ENCODE measurements at places on chromosomes 13 and 19.

DNA sequence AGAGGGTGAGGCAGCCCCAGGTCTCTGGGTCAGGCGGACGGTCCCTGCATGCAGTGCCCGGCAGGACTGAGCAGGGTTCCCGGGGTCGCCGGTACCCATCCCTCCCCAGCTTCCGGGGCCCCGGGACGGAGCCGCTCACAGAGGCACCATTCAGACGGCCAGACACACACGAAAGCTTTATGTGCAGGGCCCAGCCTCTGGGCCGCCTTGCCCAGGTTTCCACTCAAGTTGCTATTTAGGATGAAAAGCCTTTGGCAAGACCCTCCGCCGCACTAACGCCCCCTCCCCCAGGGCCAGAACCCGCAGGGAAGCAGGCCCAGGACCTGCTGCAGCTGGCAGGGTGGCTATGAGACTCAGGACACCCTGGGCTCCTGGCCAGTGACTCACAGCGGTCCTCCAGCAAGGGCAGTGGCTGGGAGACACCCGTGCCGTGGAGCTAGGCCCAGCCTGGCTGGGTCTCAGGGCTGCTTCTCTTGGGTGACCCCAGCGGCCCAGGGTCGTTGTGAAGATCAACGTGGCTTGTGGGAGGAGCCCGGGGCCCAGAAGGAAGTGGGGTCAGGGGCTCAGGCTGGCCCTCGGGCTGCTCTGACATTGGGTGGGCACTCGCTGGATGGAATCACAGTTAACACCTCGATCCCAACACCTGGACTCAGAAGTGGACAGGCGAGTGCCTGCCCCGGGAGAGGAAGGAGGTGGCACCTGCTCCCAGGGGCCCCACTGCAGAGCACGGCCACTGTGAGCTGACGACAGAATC, 4.8 kb downstream of the C19orf25 start:
- no peak for DNase-seq

DNA sequence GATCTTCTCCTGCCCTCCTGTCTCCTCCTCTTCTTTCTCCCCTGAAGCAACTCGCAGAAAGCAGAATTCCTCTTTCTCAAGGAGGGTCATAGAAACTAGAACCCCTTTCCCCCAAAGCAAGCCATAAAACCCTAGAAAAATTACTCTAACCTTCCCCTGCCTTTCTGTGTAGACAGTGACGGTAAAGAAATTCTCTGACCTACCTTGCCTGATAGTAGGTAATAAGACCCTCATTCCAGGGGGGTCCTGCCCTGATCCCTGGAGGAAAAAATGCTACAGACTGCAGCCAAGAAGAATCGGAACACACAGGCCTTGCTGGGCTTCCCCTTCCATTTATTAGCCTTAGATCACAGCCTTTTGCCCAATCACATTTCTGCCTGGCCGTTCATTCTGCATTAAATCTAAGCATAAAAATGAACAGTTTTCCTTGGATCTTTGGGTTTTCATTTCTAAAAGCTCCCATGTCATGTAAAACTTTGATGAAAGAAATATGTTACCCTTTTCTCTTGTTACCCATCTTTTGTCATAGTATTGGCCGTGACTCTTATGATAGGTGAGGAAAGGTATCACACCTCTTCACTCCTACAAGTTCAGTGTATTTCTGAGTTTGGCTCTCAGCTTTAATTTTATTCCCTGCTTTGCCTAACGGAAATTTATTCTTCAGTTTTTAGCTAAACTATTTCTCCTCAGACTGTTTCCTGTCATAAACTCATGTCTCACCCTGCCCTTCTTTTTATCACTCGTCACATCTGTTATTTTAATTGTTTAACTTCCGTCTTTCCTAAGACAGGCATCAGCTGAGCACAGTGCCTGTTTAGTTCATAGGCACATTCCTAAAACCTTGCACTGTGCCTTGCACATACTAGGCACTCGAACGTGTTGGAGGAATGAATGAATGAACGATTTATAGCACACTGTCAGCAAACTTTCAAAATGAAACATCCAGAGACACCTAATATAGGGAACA, 20.4 kb upstream of the CPB2 start:
- no peak for DNase-seq

DNA sequence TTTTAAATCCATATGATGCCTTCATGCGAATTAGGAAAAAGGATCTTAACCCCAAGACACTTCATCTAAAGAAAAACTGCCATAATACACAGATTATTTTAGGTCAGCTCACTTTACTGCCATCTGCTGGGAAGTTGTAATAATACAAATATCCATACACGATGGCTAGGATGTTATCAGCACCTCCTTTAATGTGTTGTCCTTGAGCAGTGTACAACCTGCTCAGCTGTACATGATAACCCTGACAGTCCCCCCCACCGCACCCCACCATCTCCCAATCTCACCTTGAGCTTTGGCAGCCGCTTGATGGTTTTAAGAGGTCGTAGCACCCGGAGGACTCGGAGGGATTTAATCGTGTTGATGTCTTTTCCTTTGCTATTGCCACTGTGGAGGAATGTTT, 112.2 kb downstream of the IER2 start:
- no peak for DNase-seq

- DNase-seq: no peak
These were observed 22.0 kb upstream of the STOML3 start for GRCh38 chr13:39012608-39013007.

GRCh38 chr19:55667958-55668357, 7.1 kb upstream of the EPN1 start:
- no peak for DNase-seq

- peak; percentile 62 for DNase-seq
These were observed 7.1 kb upstream of the DPP9 start for GRCh38 chr19:4730740-4731171.

DNA sequence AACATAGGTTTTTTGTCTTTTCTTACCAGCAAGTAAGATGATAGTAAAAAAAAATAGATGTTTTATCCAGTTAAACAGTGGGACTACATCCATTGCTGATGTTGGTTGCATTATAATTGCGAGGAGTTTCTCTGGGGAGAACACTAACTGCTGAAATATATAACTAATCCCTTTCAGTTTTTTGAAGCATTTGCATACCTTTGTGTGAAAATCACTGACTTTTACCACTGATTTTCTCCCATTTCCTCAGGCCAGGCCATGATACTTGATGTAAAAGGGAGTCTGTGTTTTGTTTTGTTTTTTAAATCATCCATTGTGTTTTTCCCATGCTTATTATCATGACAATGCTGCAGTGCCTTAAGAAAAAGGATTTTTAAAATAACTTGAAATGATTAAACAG, 699.5 kb downstream of the PCDH9 start:
- DNase-seq: no peak

DNA sequence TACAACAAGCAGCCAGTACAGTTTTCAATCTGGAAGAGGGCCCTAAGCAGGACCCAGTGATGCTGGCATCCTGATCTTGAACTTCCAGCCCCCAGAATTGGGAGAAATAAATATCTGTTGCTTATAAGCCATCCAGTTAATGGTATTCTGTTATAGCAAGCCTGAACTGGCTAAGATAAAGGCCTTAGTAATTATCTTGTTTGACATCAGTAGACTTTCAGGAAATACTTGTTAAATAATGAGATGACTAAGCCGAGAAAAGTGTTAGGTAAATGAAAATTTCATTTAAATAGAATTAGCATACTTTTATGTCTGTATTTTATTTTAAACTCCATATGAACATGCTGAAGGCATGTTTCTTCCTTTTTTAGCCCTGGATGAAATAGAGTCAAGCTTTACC, 188.2 kb downstream of the OLFM4 start:
- no peak for DNase-seq

GRCh38 chr13:96952595-96952994, 41.7 kb downstream of the OXGR1 start:
- no peak for DNase-seq

GRCh38 chr13:75639454-75639853, 3.3 kb downstream of the LMO7 start:
- no peak for DNase-seq
